ENCODE measurements at places on chromosomes 6 and 20.

- DNase-seq = no peak
These were observed at the start of gene GJA1 for GRCh38 chr6:121435444-121436069. TSS of gene GJA1 (plus strand) at chr6:121435646. CDS start at chr6:121446848, 11,202 bp downstream.

DNA sequence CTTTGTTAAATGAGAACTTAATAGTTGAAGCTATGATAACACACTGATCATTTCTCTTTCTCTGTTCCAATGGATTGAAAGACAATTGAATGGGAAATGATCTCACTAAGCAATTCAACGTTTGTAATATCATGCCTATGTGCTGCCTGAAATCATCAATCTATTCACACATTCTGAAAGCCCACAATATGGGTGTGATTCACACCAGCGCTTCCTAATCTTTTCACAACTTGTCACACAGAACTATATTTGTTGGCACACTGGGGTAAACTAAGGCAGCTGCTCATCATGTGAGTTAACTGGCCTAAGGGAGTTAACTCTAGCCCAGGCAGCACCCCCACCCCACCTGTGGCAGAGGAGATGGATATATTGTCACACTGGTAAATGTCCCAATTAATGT, 37.1 kb upstream of the UTRN start:
- DNase-seq = no peak

- DNase-seq = no peak
These were observed 114.6 kb downstream of the RCAN2 start for GRCh38 chr6:46376562-46377061.

- no peak for DNase-seq
These were observed 48.3 kb downstream of the TRERF1 start for GRCh38 chr6:42403421-42403820.

GRCh38 chr6:143804835-143805239, 38.3 kb upstream of the LTV1 start:
- no peak for DNase-seq

DNA sequence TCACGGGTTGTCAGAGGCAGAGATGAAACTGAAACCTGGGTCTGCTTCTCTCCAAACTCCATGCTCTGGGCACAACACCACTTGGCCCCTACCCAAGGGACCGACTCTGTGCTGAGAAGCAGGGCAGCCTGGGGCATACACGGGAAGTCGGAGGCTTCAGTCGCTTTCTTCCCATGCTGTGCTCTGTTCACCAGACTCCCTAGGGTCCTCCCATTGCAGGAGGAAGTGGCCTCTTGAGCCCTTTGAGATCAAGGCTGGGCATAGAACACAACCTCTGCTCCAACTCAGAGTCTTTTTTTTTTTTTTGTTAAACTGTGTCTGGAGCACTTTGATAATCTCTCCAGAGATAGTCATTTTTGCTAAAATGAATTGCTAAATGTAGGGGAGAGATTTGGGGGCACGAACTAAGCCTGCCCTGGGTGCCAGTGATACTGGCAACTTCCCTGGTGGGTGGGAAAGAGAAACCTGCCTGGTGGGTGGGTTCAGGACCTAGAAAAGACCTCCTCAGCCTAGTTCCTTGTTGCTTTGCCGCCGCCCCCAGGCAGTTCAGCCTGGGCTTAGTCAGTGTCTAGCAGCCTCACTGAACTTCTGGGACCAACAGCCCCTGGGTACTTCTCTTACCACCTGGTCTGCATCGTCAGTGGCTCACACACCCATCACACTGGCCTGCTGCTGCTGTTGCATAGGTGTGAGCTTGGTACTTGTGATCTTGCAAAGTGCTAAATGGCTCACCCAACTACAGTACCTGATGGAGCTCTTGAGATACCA, 62.0 kb downstream of the PPP1R14C start:
- no peak for DNase-seq

Measured in activated gamma-delta T cell treated with anti-CD3 and anti-CD28 coated beads, Interleukin-2, amount 50 U/mL, for 16 hours (primary cell).